ENCODE measurements at places on chromosomes 1 and 21.

GRCh38 chr21:39040494-39041110, 142.6 kb downstream of the PSMG1 start:
- H3K27me3 ChIP-seq, result peaks cover 9% of the 10 kb centered on the region
- no peak overlapping the region for H3K27ac ChIP-seq
- H3K36me3 ChIP-seq, result no peaks in the 10 kb centered on the region
- H3K4me1 ChIP-seq, result no peaks in the 10 kb centered on the region

- H3K4me1 ChIP-seq, result no peaks in the 10 kb centered on the region
- peaks cover 2% of the 10 kb centered on the region for H3K27me3 ChIP-seq
- DNase-seq, result no peak
- H3K36me3 ChIP-seq, result no peaks in the 10 kb centered on the region
- no peak overlapping the region for H3K27ac ChIP-seq
Observed at GRCh38 chr1:57882072-57882471, 458.2 kb upstream of the DAB1 start.

- H3K36me3 ChIP-seq, result peaks cover 2% of the 10 kb centered on the region
- H3K4me1 ChIP-seq, result peaks cover 38% of the 10 kb centered on the region
- peak overlapping the region; percentile 85 for H3K4me3 ChIP-seq
Observed at GRCh38 chr1:153962088-153963029, 978 bp downstream of the SLC39A1 start.

DNA sequence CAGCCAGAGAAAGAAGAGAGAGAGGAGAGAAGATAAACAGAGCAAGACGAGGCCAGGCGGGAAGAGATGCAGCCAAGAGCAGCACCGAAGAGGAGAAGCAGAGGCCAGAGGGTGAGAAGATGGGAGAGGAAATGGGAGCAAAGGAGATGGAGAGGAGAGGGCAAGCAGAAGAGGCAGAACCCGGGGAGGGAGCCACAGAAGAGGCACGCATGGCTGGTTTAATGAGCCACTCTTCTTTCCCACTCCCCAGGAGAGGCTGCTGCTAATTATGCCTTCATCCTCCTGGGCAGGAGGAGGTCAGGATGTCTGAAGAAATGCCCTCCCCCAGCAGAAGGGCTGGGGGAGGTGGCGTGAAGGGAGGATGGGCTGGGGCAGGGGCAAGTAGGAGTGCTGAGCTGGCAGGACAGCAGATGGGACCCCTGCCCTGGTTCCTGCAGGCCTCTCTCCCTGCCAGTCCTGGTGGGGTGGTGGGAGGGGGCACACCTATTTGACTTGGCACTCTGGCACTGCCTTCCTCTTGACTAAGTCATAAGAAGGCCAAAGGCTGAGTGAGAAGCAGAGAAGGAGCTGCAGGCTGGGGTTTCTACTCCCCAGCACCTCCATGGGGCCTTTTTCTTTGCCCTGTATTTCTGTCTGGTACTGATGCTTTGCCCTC, 32.3 kb downstream of the KIRREL1 start:
- peaks cover 13% of the 10 kb centered on the region for H3K27me3 ChIP-seq
- DNase-seq, result no peak
- no peaks in the 10 kb centered on the region for H3K4me1 ChIP-seq
- H3K4me3 ChIP-seq, result no peak overlapping the region

DNA sequence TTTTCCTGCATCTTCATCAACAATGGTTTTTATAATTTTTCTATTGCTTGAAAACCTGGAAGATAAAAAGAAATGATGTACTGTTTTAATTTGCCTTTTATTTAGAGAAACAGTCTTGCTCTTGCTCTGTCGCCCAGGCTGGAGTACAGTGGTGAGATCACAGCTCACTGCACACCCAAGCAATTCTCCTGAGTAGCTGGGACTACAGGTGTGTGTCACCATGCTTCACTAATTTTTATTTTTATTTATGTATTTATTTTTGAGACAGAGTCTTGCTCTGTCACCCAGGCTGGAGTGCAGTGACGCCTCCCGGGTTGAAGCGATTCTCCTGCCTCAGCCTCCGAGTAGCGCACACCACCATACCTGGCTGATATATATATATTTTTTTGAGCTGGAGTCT, 43.0 kb upstream of the RPL11 start:
- no peak overlapping the region for H3K27ac ChIP-seq
- DNase-seq, result no peak
- H3K36me3 ChIP-seq, result no peaks in the 10 kb centered on the region
- peaks cover 17% of the 10 kb centered on the region for H3K27me3 ChIP-seq
- no peaks in the 10 kb centered on the region for H3K4me1 ChIP-seq

- H3K27me3 ChIP-seq, result peaks cover 14% of the 10 kb centered on the region
- H3K4me1 ChIP-seq, result no peaks in the 10 kb centered on the region
- H3K4me3 ChIP-seq, result no peak overlapping the region
- no peak for DNase-seq
- H3K36me3 ChIP-seq, result no peaks in the 10 kb centered on the region
Observed at GRCh38 chr1:25743164-25744139, 56.5 kb upstream of the SELENON start.

GRCh38 chr1:15884477-15884876, 37.0 kb downstream of the SPEN start:
- no peaks in the 10 kb centered on the region for H3K27me3 ChIP-seq
- DNase-seq, result no peak
- H3K36me3 ChIP-seq, result peaks cover 3% of the 10 kb centered on the region
- peaks cover 37% of the 10 kb centered on the region for H3K4me1 ChIP-seq
- H3K27ac ChIP-seq, result peak overlapping the region; percentile 94

DNA sequence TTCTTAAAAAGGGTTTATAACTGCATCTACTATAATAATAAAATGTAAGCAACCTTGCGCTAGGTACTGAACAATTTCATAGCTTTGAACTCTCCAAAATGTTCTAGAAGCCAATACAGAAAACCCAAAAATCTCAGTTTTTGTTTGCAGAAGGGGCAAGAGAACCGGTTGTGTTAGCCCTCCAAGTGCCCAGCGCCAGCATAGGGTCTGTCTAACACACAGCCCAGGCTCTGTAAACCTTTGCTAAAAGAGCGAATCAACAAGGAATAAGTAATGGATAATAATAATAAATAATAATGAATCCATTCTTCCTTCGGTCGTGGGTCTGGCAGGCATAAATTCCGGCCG, 333 bp upstream of the CHAF1B start:
- H3K4me3 ChIP-seq, result no peak overlapping the region
- no peak for DNase-seq
- no peaks in the 10 kb centered on the region for H3K36me3 ChIP-seq
- H3K27ac ChIP-seq, result no peak overlapping the region

DNA sequence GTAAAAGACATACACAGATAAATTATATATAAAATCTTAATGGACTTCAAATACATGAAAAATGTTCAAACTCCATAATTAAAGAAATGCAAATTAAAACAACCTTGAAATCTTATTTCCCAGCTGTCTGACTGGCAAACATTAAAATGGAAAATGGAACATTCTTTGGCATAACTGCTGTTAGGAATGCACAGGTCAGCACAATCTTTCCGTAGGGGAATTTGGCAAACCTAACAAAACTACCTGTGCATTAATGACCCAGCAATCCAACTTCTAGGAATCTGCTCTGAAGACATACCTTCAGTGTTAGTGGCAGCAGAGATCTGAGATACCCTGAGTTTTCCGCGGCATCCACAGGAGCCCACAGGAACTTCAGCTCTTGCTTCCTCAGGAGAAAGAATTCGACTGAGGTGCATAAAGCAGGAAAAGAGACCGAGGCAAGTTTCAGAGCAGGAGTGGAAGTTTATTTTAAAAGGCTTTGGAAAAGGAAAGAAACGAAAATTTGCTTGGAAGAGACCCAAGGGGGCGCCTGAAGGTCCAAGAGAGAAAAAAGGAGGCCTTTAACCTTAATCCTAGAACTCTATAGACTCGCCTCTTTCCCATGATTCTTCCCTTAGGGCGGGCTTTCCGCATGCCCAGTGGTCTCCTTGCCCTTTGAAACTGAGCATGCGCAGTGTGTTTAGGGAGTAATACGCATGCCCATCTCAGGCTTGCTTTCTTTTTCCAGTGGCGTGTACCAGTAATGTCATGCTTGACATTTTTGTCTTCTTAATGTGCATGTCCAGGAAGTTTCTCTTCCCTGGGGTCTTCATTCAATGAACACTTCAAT, 24.8 kb downstream of the LYPD8 start:
- peaks cover 3% of the 10 kb centered on the region for H3K27me3 ChIP-seq
- H3K4me1 ChIP-seq, result peaks cover 2% of the 10 kb centered on the region
- no peak overlapping the region for H3K4me3 ChIP-seq
- H3K36me3 ChIP-seq, result peaks cover 3% of the 10 kb centered on the region
- H3K27ac ChIP-seq, result no peak overlapping the region
- no peak for DNase-seq

DNA sequence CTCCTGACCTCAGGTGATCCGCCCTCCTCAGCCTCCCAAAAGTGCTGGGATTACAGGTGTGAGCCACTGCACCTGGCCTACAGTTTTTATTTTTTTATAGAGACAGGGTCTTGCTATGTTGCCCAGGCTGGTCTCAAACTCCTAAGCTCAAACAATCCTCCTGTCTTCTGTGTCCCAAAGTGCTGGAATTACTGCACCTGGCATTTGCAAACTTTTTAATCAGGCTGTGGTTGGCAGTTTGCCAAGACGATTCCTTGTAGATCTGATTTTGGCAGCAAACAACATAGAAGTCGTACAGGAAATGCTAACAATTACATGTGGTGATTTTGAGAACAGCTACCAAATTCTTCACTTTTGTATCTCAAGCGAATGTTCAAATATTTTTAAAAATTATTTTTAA, 10.1 kb downstream of the RBP7 start:
- no peaks in the 10 kb centered on the region for H3K4me1 ChIP-seq
- H3K27ac ChIP-seq, result no peak overlapping the region
- no peak overlapping the region for H3K4me3 ChIP-seq
- no peaks in the 10 kb centered on the region for H3K36me3 ChIP-seq

GRCh38 chr1:230170622-230171021, 103.6 kb downstream of the GALNT2 start:
- H3K36me3 ChIP-seq, result peaks cover 8% of the 10 kb centered on the region
- peak overlapping the region; percentile 66 for H3K27ac ChIP-seq

GRCh38 chr1:226708967-226709396, 30.1 kb downstream of the ITPKB start:
- no peak overlapping the region for H3K27ac ChIP-seq
- H3K36me3 ChIP-seq, result peaks cover 7% of the 10 kb centered on the region
- H3K4me3 ChIP-seq, result no peak overlapping the region
- DNase-seq, result no peak
- H3K4me1 ChIP-seq, result peaks cover 31% of the 10 kb centered on the region

- no peak overlapping the region for H3K4me3 ChIP-seq
- peaks cover 10% of the 10 kb centered on the region for H3K27me3 ChIP-seq
- no peak overlapping the region for H3K27ac ChIP-seq
- no peak for DNase-seq
Observed at GRCh38 chr1:25613091-25613490, 3.5 kb upstream of the MAN1C1 start.

GRCh38 chr1:91712393-91712792, 173.6 kb downstream of the TGFBR3 start:
- no peaks in the 10 kb centered on the region for H3K36me3 ChIP-seq
- peaks cover 5% of the 10 kb centered on the region for H3K27me3 ChIP-seq
- H3K4me1 ChIP-seq, result no peaks in the 10 kb centered on the region
- H3K4me3 ChIP-seq, result no peak overlapping the region
- DNase-seq, result no peak
- H3K27ac ChIP-seq, result peak overlapping the region; percentile 33

GRCh38 chr1:54564312-54565112, 16.5 kb downstream of the ACOT11 start:
- no peak overlapping the region for H3K4me3 ChIP-seq
- H3K36me3 ChIP-seq, result no peaks in the 10 kb centered on the region
- peaks cover 11% of the 10 kb centered on the region for H3K27me3 ChIP-seq
- H3K27ac ChIP-seq, result no peak overlapping the region
- no peaks in the 10 kb centered on the region for H3K4me1 ChIP-seq

DNA sequence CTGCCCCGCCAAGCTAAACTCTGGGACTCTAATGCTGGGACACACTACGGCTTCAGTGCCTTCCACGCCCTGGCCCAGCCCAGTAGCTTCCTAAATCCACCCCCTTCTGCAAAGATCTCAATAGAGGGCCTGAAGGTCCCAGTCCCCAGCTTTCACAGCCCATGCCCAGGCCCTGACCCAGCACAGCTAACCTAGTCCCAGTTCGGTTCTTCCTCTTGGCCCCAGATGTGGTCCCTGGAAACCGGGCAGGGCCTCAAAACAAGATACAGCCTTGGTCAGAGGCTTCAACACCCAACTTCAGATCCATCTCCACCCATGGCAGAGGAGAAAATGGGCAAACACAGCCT, 646 bp upstream of the PDZK1IP1 start:
- DNase-seq, result no peak
- no peaks in the 10 kb centered on the region for H3K4me1 ChIP-seq
- peaks cover 15% of the 10 kb centered on the region for H3K27me3 ChIP-seq
- H3K27ac ChIP-seq, result no peak overlapping the region

GRCh38 chr1:218501161-218501560, 156.0 kb downstream of the TGFB2 start:
- peaks cover 6% of the 10 kb centered on the region for H3K4me1 ChIP-seq
- H3K4me3 ChIP-seq, result no peak overlapping the region
- no peak for DNase-seq
- peaks cover 2% of the 10 kb centered on the region for H3K36me3 ChIP-seq

DNA sequence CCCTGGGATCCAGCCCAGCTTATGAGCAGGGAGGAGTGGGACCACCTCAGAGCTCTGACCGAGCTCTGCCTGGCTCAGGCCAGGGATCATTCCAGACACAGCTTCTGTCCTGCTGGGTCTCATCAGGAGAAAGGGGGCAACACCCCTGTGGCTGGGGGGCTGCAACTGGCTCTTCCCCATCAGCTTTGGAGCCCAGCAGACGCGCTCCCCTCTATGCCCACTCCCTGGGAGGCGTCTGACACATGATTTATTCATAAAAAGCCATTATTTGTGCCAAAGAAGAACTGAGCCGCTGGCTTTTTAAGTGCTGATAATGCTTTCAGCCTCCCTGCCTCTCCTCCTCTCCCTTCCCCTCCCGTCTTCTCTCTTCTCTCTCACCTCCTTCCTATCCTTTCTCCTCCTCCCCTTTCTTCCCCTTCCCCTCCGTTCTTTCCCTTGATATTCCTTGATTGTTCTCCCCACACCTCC, 25.0 kb downstream of the FOXO6 start:
- H3K36me3 ChIP-seq, result no peaks in the 10 kb centered on the region
- no peak overlapping the region for H3K4me3 ChIP-seq
- peaks cover 11% of the 10 kb centered on the region for H3K4me1 ChIP-seq
- no peak for DNase-seq
- peaks cover 42% of the 10 kb centered on the region for H3K27me3 ChIP-seq

- H3K4me3 ChIP-seq, result no peak overlapping the region
- no peaks in the 10 kb centered on the region for H3K27me3 ChIP-seq
- no peak overlapping the region for H3K27ac ChIP-seq
- H3K36me3 ChIP-seq, result peaks cover 4% of the 10 kb centered on the region
- DNase-seq, result no peak
- H3K4me1 ChIP-seq, result peaks cover 3% of the 10 kb centered on the region
Observed at GRCh38 chr1:52348704-52349300, 17.2 kb downstream of the CC2D1B start.

GRCh38 chr1:235932090-235932510, 65.4 kb upstream of the LYST start:
- DNase-seq, result no peak
- H3K4me3 ChIP-seq, result peak overlapping the region; percentile 73
- H3K27me3 ChIP-seq, result no peaks in the 10 kb centered on the region
